ENCODE measurements at places on chromosomes 2 and 18.

GRCh38 chr2:180722551-180723239 is 257.7 kb upstream of the UBE2E3 start:
- no peak for DNase-seq

DNA sequence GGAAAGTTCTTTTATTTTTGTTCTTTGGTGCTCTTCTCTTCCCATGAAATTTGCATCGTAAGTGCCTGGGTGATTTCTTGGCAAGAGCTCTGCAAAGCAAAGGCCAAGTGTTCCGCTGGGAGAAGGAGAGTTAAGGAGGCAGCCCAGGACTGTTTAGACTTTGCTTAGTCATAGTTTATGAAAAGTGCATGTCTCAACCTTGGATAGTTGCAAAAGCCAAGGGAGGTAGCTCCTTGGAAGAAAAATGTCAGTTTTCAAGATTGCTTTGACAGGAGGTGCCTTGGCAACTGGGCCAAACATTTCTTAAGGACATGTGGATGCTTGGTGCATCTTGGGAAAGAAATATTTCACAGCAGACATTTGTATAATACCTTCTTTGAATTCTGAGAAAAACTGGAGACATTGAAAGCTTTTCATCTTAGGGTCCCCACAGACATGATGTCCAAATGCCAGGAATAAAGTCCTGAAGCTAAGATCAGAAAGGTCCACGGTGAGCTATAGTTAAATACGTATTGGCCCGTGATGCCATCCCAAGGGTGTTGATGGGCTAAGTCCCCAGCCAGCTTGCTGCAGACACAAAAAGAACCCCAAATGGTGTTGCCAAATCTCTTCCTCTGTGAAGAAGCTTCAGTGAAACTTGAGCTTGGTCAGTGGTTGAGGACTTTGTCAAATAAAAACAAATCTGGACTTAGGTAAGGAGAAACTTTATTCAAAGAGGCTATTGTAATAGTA is 96.3 kb upstream of the THUMPD2 start:
- no peak for DNase-seq

DNA sequence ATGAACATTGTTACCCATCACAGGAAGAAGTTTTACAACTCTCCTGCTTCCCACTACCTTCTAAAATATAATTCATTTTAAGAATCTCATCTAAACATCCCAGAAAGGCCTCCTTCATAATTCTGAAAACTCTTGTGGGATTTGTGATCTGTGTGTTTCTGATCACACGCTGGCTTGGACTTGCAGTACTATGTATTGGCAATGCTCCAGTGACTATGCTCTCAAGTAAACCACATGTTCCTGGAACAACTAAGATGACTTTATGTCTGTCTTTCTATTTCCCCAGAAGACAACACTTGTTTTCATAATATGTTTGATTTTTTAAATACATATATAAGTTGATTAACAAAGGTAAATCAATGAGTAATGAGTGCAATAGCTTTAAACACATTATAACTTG is 376.6 kb upstream of the NETO1 start:
- DNase-seq = no peak

DNA sequence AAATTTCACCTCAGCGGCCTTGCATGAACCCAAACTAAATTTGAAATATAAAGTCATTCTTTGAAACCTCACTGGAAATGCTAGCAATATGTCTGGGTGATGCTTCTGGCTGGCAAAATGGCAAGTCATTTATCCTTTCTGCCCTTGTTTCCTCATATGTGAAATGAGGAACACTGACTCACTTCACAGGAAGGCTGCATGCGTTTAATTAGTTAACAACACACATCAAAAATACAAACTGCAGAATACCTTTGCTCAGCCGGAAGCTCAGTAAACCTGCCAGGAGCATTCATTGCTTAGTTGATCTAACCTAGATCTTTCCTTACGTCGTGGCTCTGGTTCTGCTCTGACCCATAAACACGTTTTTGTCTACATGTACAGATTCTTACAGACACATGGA is 214.2 kb upstream of the ACVR2A start:
- DNase-seq = peak; percentile 7

GRCh38 chr2:205259121-205259520 is 423.2 kb upstream of the NRP2 start:
- no peak for DNase-seq

DNA sequence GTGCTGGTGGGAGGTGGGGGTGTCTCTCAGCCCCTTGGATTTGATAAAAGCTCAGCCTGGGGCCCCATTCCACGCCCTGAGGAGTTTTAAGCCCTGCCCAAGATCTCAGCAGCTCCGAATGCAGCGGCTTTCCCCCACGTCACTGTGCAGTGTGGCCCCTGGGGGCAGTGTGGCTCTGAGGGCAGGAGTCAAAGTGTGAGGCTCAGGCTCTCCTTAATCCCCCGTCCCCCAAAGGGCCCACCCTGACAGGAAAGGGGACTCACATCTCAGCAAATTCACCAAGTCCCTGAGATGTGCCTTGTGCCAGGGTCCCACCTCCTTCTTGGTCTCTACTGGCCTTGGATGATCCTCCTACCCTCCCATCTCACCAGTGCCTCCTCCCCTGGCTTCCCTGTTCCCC is 25.2 kb downstream of the NPPC start:
- no peak for DNase-seq

DNA sequence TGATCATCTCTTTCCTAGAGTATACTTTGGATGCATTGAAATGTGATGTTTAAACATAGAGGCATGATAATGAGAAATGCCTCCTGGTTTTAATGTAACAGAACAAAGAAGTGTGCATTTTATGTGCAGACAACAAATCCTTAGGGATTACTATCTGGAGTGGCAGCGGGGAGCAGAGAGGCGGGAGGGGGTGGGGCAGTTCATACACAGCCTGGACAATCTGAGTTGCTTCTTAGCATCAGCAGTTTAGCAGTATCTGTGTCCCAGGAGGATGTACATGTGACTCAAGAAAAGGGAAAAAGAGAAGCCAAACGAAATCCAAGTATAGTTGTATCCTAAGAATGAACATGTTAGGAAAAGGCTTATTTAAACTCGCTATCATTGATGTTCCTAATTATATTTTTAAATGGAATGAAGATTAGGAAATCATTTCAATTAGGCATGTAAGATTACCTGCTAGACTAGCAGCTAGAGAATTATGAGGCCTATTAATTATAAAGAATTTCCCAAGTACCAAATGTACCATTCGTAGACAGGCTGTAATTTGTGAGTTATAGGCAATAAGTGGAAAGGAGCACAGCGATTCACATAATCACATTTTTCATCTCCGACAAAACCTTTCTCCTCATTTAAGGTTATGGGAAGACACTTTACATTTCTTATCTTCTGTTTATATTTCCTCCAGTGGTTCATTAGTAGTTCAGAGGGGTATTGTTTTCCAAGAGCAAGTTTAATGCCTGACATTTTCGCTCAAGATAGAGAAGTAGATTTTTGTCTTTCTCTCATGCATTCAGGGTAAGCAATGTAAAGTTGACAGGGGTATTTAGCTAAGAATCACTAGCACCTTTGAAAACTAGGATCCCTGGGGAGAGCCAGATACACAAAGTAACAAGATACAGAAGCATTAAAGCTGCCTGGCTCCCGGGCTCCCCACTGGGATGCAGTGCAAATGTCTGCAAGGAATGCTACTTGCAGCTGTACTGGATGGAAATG is 141.3 kb upstream of the NOSTRIN start:
- DNase-seq = no peak

GRCh38 chr2:130827502-130828251 is 9.0 kb upstream of the ARHGEF4 start:
- no peak for DNase-seq

DNA sequence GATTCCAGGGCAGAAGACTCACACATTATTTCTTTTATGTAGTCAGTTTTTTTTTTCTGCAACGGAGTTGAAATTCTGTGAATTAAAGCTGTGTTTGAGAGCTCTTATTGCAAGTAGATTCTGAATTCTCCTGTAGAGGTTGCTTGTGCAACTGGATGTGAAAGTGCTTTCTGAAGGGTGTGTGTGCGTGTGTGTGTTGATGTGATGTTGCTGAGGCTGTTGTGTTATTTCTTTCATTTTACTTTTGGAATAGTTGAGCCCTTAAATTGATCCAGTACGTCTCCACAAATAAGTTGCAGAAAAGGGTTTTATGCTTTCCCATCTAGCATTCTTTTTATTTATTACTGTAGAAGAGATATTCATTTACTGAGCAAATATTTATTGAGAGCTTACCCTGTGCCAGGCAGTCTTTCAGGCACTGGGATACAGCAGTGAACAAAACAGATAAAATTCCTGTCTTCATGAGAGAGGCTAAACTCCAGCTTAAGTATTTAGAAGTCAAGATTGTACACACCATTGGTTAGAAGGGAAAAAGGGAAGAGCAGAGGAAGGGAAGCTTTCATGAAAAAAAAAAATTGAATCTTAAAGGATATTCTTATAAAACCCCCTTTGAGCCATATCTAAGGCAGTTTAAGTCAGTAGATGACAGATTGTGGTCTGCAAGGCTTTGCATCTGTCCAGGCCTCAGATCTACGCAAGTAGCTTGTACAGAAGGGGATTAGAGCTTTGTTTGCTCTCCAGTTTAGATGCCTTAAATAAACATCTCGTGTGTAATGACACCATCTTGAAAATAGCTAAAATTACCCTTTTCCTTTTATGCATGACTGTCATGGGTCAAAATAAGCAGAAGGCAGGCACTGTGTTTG is 58.2 kb downstream of the MYO1B start:
- no peak for DNase-seq

DNA sequence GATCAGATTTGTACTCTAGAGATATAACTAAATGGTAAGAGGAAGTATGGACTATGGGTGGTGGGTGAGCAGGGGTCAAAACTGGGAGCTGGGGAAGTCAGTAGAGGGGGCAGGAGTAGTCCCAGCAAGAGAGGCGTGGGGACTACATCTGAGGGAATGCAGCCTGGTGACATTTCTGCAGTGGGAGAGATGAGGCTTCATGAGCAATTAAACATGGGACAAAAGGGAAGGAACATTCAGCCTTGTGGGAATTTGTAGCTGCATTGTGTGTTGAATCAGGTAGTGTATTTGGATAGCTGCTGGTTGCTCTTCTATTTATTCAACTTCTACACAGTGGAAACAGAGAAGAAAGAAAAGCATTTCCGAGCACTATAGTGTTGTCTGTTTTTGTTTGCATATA is 3.6 kb downstream of the CNOT11 start:
- no peak for DNase-seq

- no peak for DNase-seq
Observed at GRCh38 chr2:46518861-46519260, 39.5 kb downstream of the TMEM247 start.

GRCh38 chr2:34547340-34547739 is 948.2 kb upstream of the FAM98A start:
- no peak for DNase-seq

DNA sequence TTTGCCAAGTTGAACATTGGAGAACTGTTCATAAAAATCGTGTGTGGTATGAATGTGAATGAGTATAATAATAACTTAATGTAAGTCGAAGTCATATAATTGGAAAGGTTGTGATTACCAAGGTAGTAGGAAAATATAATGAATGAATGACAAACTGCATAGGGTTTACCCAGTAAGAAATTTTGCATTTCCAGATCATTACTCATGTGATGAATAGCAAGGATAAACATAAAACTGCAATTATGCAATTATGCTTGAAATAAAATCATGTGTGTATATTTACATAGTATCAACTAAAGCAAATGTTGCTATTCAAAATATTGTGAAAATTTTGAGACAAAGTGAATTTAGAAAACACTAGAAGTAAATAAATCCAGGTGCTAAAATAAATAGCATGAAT is 1108.7 kb upstream of the TMEFF2 start:
- no peak for DNase-seq

- no peak for DNase-seq
Observed at GRCh38 chr18:23887035-23887434, 127.5 kb upstream of the TTC39C start.

DNA sequence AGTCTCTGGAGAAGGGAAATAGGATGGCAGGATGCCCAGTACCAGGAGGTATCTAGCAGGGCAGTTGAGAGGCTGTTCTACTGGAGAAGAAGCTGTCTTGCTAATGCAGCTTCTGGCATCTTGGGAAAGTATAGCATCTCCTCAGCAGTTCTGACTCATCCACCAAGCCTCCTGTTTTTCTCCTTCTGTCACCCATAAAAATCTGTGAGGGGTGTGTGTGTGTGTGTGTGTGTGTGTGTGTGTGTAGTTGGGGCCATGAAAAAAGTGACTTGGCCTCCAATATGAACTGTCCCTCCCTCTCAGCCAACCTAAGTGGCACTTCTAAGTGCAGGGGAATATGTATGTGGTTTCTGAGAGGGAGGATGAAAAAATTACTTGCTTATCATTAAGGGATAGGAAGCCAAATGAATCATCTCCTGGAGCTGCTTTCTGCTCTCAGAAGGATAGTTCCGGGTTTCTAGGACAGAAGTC is 83.9 kb downstream of the CBLN2 start:
- no peak for DNase-seq

DNA sequence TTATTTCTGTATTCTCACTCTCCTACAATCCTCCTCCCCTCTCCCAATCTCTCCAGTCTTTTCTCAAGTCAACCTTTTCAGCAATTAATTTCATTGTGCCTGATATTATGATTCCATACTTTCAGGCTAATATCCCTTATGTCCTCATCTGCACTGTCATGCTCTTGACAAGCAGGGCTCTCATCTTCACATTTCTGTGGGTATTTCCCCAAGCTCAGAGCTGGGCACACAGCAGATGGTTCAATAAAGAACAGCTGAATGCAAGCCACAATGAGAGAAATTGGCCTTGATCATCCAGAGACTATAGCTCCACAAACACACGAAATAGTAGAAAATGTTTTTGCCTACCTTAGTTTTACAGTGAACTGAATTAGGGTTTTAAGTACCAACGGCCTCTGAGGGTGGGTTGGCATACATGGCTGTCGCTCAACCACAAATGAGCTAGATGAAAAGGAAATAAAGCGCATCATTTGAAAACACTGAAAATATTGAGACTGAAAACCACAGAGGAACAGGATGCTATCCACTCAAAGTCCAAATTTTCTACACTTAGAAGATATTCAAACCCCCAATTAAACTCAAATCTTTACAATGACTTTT is 47.5 kb upstream of the STAT1 start:
- DNase-seq = peak; percentile 51

DNA sequence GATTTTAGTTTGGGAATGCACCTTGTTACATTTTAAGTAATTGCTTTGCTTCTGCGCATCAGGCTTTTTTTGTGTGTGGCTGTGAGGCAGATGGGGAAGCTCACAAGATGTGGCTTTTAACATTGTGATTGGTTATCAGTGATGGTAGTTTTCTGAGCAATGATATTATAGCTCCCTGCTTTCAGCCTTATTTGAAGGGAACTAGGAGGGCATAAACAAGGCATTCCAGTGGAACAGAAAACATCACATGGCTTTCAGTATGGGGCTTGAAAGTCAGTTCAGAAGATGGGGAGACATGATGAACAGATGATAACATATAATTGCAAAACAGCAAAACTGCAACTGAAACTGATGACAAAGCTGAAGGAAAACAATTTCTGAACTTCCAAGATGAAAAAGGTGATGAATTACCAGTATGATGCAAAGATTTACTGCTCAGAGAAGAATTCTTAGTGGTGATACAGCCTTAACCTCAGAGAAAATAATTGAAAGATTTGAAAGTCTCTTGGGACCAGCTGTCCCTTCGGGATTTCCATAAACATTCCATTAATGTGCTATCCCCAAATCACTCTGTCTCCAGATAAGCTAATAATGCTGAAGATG is 439.7 kb downstream of the RND3 start:
- no peak for DNase-seq
